Anterior cingulate cortex (tissue), 58 donors: ENCODE measurements at places on chromosomes 4 and X.
A peak's percentile ranks its signal among the peaks of the same experiment; 100 is the strongest.

GRCh38 chr4:109609431-109609830 lies 49.4 kb downstream of the MCUB start:
- no peak for DNase-seq

DNA sequence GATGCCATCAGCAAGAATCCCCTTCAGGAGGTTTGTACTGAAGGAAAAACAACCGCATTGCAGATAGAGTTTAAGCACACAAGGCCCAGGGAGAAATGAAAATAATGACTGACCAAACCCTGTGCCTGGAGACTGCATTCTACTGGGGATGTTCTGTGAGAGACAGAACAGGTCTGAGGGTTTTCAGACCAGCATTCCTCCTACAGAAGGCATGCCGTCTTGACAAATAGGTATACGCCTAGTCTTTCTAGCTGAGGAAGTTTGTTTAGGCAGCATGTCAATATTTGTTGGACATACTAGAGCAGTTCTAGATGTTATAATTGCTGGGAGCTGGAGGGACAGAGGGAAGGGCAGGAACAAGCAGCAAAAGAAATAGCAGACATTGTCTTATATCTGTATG lies 68.4 kb upstream of the SCOC start:
- no peak for DNase-seq

GRCh38 chr4:108702960-108703359 lies 52.6 kb downstream of the OSTC start:
- DNase-seq = no peak

DNA sequence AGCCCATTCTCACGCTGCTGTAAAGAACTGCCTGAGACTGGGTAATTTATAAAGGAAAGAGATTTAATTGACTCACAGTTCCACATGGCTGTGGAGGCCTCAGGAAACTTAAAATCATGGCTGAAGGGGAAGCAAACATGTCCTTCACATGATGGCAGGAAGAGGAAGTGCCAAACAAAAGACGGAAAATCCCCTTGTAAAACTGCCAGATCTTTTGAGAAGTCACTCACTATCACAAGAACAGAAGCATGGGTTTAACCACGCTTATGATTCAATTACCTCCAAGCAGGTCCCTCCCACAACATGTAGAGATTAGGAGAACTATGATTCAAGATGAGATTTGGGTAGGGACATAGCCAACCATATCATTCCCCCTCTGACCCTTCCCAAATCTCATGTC lies 335.5 kb downstream of the IL15 start:
- DNase-seq = no peak

GRCh38 chrX:152926279-152926678 lies 28.4 kb downstream of the ZNF185 start:
- peak; percentile 4 for DNase-seq

DNA sequence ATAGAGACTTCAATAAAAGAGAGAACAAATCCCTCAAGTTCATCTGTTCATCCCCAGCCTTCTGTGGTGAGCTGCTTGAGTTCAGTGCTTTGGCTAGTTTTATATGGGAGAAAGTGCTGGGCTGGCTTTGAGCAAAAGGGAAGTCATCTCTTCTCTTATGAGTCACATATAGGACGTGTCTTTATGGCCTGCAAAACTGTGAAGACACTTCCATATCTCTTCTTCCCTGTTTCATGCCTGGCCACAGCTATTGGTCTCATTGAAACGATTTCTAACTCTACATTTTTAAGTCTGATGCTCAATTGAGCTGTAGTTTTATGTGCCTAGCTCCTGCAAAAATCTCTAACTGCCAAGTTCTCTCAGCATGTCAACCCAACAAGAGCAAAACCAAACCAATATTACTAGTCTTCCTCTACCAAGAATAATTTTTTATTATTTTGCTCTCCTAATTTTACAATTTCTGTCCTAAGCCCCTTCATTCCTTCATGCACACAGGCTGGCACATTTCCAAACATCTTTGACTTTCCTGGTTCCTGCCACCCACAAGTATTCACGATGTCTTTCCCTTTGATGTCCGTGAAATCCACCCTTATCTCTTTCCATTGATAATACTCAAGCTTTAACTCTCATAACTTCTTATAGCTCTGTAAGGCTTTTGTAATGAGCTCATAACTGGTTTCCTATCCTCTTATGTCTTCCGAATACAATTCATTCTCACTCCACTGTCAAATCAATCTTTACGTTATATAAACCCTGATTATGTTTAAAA lies 165.3 kb downstream of the BTC start:
- no peak for DNase-seq

GRCh38 chr4:20422398-20422797 lies 170.7 kb downstream of the SLIT2 start:
- no peak for DNase-seq

DNA sequence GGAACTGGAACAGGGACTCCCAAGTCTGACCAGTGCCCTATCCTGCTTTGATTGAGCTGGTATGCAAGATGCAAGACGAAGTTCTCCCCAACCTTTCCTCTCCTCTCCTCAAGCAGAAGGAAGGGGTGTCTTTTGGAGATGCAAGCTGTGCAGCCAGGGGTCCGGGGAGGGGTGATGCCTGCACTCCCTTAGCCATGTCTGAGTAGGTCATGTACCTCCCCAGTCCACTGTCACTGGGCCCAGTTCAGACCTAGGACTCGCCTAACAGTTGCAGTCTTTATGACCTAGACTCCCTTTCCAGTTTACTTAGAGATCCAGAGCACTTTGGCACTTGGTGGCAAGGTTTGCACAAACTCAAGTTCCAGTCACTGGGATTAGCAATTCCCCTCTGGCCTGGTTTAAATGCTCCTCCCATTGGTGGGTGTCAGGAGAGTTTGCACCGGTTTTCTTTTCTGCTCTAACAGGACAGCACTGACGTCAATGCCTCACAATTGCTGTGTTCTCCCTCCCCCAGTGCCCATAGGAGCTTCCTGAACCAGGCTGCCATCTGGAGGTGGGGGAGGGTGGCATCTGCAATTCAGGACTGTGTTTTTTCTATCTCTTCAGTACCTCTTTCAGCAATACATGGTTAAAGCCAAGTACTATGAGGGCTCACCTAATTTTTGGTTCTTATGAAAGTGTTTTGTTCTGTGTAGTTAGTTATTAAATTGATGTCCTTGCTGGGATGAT lies 782.2 kb downstream of the ARAP2 start:
- no peak for DNase-seq

GRCh38 chr4:139214039-139214534 lies 37.1 kb upstream of the ELF2 start:
- DNase-seq = no peak

GRCh38 chrX:45697591-45697990 lies 496.9 kb upstream of the DIPK2B start:
- no peak for DNase-seq

DNA sequence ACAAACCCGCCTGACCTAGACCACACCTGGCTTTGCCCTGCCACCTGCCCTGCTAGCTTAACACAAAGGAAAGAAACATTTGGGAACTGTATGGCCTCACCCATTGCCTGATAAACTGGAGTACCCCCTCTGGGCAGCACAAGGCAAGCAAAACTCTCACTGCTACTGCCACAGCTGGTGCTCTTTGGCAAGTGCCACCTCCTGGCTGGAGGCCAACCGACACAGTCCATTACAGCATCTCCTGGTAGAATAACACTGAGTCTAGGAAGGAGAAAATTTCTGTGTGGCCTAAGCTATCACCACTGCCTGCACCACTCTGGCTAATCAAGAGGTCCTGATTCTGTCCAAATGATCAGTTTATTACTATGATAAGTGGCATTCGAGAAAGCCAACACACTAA lies 18.9 kb upstream of the SPANXN3 start:
- peak; percentile 17 for DNase-seq

DNA sequence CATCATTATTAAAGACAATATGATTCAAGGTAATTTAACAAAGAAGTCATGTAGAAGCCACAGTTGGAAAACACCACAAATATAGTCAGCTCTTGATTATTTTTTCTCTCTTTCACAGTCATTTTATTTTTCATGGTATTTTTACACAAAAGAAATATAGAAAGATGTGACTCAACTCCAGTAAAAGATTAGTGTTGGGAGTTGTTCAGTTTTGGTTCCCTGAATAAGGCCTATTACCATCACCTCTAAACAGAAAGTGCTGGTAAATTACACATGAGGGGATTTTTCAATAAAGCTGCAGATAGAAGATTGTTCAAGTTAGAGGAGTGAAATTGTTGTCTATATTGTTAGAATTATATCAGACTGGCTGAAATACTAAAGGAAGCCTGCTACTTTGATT lies 107.0 kb downstream of the DDIT4L start:
- DNase-seq = no peak

GRCh38 chr4:14348506-14348905 lies 653.8 kb upstream of the CPEB2 start:
- no peak for DNase-seq

GRCh38 chr4:99664716-99665115 lies 7.1 kb upstream of the C4orf54 start:
- no peak for DNase-seq

- no peak for DNase-seq
Observed at GRCh38 chr4:182208526-182209050, 34.6 kb upstream of the TENM3 start.
